ENCODE measurements at places on chromosomes 16 and 17. TPM values are rescaled to one million over a fixed set of nuclear protein-coding genes. Genes with fewer than 3 reads are reported as not detected.

DNA sequence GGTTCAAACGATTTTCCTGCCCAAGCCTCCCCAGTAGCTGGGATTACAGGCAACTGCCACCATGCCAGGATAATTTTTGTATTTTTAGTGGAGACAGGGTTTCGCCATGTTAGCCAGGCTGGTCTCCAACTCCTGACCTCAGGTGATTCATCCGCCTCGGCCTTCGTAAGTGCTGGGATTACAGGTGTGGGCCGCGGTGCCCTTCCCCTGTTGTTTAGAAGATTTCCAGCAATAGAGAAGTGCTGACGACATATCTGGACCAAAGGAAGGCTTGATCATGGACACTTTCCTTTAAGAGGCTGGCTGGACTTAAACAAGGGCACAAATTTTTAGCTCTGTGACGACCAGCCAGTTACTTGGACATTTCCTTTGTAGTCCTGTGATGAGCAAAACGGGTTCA, 1.3 kb upstream of the MT1M start:
- ATAC-seq, result no peak

Gene ZNF423
- 0.72 TPM for total RNA-seq

- ATAC-seq, result no peak
Observed at GRCh38 chr17:67672592-67673335, 45.0 kb upstream of the NOL11 start.

GRCh38 chr16:4048481-4048880, 67.8 kb downstream of the ADCY9 start:
- no peak for ATAC-seq

DNA sequence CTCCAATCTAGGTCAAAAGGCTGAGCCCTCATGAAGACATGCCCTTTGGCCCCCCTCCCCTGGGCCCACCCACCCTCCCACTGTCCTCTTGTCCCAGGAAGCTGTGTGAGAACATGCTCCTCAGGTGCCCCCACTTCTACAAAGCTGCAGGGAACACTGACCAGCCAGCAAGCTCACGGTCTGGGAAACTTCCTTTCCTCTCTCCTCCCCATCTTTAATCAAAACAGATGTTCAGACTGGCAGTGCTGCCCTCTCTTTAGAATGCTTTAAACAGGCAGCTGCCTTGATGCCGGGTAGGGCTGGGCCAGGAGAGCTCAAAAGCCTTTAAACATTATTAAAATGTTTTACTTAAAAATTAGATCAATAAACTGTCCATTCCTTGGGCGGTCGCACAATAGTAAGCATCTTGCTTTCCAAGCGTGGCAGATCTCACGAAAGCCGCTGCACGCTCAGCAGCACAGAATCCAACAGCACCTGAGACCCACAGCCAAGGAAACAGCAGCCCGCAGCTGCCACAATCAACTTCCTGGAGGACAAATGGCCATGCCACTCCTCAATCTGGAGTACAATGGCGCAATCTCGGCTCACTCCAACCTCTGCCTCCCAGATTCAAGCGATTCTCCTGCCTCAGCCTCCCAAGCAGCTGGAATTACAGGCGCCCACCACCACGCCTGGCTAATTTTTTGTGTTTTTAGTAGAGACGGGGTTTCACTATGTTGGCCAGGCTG, 399.2 kb downstream of the SLC39A11 start:
- no peak for ATAC-seq

Gene KRT32
- 0.80 TPM for total RNA-seq

- no peak for ATAC-seq
Observed at GRCh38 chr17:40063901-40064531, 1.3 kb downstream of the THRA start.

Gene SLC13A2
- total RNA-seq, result not detected

- no peak for ATAC-seq
Observed at GRCh38 chr16:56281249-56281805, 90.0 kb downstream of the GNAO1 start.

DNA sequence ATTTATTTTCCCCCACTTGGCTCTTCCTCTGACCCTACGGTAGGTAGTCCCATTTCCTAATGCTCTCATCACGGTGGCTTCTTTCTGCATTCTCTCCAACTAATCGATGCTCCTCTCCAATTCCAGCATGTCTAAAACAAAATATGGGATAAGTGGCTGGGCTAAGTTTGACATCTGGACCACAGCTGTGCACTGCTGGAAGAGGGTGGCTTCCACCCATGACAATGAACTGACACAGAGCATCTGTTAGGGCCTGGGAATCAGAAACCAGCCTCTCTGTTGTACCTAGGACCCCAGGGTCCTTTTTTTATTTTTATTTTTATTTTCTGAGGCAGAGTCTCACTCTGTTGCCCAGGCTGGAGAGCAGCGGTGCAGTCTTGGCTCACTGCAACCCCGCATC, 29.0 kb upstream of the SLC39A11 start:
- no peak for ATAC-seq

Gene SP2
- total RNA-seq, result 12.7 TPM

- ATAC-seq, result no peak
Observed at GRCh38 chr17:78598013-78598471, 20.8 kb upstream of the DNAH17 start.

Gene LUC7L3
- 43.6 TPM for total RNA-seq

- no peak for ATAC-seq
Observed at GRCh38 chr16:88310796-88311605, 71.8 kb upstream of the ZNF469 start.

DNA sequence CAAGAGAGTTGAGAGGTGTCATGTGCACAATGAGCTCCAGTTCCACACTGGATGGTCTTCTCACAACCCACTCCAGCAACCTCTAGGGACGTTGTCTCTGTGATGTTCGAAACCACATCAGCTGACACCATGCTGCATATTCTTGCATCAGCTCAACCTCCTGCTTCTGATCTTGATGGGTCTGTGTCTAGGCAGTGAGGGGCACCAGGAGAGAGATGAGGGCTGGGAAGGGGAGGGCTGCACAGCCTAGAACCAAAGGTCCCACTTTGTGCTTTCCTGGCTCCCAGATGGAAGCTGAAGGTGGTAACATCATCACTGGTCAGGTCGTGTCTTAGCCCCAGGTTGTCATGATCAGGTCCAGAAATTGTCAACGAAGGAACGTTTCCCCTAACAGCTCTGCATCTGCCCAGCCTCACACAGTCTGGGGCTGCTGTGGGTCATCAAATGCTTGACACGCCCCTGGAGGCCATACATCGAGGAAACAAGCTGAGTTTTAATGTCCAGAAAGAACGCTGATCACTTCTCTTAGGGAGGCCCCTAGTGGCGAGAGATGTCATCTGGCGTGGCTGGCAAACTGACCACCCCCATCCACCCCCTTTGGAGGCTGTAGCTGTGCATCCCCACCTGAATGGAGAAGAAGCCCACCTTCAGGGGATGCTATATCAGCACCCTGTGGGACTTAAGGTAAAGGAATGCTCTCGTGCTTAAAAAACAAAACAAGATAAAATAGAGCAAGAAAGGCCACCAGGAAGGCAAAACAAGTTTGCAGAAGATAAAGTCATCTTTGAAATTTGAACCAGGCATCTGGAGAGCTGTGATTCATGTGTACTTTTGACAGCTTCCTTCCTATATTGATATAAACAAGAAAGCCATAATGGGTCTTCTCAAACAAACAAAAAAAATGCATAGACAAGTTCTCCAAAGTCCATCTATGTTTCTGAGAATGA, 58.3 kb downstream of the WIPI1 start:
- ATAC-seq, result peak; percentile 57

DNA sequence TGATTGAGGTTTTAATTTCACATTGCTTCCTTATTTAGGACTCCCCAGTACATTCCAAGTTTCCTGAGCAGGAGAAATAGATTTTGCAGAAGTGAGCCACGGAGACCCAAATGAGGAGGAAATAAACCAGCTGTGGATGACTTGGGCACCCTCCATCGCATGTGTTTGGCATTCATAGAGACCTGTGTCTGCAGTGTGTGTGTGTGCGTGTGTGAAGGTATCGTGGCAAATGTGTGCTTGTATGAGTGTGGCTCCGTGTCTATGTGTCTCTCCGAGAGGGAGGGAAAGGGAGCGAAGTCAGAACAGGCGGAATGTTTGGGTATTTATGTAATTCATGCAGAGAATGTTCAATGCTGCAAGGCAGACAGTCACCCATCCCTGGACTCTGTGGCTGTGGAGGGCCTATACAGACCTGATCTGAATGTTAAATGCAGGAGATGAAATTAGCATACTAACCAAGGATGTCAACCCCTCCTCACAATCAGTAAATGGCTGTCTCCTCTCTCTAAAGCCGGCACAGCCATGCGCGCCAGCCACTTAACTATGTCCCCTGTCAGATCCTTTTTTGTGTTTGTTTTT, 186.0 kb upstream of the ZFHX3 start:
- ATAC-seq, result no peak

DNA sequence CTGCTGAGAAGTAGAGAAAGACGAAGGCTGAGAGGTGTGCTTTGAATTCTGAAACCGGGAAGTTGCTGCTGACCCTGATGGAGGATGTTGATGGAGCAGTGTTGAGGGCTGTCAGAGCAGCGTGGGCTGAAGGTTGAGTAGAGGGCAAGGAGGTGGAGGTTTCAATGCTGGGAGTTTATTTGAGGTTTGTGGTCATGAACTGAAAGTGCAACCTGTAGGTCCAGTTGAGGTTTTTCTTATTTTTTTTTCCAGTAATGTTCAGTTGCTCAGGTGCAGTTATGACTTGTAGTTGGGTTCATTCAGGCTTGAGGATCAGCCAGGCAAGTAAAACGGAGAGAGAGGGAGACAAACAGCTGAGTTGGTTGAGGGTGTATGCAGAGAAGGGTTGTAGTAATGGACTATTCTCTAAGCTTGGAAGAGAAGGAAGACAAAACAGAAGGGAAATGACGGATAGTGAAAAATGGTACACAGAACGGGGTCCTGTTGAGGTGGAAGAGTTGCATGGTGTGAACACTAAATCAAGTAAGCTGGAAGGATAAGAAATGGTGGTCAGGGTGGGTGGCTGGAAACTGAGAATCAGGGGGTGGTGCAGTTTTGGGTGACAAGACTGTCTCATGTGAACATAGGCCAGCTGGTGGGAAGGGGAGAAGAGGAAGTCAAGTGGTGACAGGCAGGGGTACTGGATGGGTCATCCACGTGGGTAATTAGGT, 8.7 kb upstream of the UBE2G1 start:
- ATAC-seq, result peak; percentile 23

- no peak for ATAC-seq
Observed at GRCh38 chr17:36951084-36951789, 2.5 kb downstream of the AATF start.

- no peak for ATAC-seq
Observed at GRCh38 chr16:72805486-72805885, 242.4 kb downstream of the ZFHX3 start.

- no peak for ATAC-seq
Observed at GRCh38 chr17:19768046-19768782, 20.1 kb upstream of the ALDH3A1 start.

- ATAC-seq, result peak; percentile 43
Observed at GRCh38 chr16:11205754-11206581, 50.0 kb downstream of the SOCS1 start.

DNA sequence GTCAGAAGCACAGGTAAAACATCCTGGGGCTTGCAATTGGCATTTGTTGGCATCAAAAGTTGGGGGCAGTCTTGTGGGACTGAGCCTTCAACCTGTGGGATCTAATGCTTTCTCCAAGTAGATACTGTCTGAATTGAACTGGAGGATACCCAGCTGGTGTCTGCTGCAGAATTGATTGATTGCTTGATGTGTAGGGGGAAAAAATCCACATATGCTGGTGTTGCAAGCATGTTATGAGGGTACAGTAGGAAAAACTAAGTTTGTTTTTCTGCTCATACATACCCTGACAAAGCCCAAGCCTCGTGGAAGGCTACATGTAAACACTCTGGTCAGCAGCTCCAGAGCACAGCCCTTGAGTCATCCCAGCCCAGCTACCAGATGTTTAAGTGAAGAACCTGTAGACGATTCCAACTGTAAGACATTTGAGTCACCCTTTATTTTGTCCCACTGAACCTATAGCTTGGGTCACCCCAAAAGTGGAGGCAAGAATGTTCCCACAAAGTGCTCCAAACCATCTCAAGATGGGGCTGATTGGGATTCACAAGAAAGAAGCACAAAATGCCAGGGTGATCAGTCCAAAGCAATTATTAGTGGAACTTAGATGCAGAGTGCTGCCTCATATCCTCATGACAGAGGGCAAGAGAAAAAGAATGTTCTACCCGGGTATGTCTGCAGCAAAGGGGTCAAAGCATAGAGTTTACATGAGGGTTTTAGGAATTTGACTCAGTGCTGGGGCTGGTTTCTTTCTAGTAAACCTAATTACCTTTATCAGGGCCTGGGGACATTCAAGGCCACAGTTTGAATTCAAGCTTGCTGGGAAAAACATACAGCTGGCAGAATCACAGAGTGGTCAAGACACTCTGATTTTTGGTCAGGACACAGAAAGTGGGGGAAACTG, 9.6 kb upstream of the APPBP2 start:
- ATAC-seq, result no peak

- ATAC-seq, result peak; percentile 69
Observed at GRCh38 chr16:17369421-17370222, 101.1 kb downstream of the XYLT1 start.

GRCh38 chr17:61368832-61369450, 30.7 kb upstream of the TBX2 start:
- ATAC-seq, result no peak

GRCh38 chr17:55414983-55415382, 6.7 kb downstream of the MMD start:
- no peak for ATAC-seq

DNA sequence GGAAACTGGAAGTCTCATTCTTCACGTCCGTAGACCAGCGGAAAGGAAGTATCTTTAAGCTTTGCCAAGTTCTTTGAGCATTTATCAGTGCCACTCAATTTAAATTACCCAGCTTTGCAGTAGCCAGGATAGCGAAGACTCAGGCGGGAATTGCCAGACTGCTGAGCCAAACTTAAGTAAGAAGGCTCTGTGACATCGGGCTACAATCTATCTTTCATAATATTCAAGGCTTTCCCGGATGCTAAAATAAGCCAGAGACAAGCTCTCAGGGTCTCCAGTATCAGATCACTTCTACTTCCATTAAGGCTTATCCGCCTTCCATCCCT, 436 bp upstream of the BRIP1 start:
- peak; percentile 6 for ATAC-seq

DNA sequence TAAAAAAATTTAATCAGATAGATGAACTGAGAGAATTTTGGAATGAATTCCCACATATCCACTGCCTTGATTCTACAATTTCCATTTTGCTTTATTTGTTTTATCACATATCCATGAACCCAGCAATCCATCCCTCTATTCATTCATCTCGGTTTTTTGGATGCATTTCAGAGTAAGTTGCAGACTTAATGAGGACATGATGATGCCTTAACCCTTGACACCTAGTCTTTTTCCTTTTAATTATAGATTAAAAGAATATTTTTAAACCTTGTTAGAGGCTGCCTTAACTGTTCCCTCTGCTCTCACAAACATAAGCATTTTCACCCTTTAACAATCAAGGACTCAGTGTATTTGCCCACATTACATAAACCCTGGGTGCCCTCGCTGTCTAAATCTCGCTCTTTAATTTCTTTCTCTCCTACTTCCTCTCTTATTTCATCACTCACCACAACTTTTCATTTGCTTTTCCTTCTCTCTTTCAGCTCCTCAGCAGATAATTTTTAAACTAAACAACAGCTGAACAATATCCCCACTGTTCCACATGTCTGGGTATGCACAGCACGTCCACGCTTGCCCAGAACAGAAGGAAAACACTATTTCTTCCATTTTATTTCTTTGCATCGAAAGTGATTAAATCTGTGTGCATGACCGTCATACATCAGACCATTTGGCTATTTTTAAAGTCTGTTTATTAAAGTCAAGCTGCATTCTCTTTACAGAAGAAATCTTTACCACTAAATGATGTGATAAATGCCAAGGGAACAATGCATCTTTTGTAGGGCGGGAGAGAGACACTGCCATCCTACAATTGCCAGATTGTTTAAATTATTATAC, 39.9 kb downstream of the IQCK start:
- no peak for ATAC-seq

Gene KRT13
- 44,686 TPM for total RNA-seq

- no peak for ATAC-seq
Observed at GRCh38 chr17:39782980-39783379, 45.2 kb downstream of the GRB7 start.

Gene MMP28
- 14.5 TPM for total RNA-seq
